CD4-positive, alpha-beta T cell treated with Interleukin-21 for 1 hour (primary cell): ENCODE measurements at places on chromosomes 16 and 17.

DNA sequence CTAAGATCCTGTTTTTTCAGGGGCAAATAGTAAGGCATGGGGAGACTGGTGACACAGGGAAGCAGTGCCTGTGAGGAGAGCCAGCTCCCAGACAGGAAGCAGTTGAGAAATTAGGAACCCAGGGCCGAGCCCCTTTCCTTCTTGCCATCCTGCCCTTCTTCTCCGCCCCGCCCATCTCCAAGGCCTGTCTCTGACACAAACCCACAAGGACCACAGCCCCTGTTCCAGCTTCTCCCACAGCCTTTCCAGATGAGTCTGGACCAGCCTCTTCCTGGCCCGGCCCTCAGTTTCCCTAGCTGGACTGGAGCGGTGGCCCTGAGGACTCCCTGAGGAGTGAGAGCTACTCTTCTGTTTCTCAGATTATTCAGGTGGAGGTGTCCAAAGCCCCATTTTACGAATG is 9.9 kb downstream of the CCDC102A start:
- no peak for DNase-seq

GRCh38 chr17:73533127-73533526 is 111.1 kb downstream of the SDK2 start:
- DNase-seq, result no peak

DNA sequence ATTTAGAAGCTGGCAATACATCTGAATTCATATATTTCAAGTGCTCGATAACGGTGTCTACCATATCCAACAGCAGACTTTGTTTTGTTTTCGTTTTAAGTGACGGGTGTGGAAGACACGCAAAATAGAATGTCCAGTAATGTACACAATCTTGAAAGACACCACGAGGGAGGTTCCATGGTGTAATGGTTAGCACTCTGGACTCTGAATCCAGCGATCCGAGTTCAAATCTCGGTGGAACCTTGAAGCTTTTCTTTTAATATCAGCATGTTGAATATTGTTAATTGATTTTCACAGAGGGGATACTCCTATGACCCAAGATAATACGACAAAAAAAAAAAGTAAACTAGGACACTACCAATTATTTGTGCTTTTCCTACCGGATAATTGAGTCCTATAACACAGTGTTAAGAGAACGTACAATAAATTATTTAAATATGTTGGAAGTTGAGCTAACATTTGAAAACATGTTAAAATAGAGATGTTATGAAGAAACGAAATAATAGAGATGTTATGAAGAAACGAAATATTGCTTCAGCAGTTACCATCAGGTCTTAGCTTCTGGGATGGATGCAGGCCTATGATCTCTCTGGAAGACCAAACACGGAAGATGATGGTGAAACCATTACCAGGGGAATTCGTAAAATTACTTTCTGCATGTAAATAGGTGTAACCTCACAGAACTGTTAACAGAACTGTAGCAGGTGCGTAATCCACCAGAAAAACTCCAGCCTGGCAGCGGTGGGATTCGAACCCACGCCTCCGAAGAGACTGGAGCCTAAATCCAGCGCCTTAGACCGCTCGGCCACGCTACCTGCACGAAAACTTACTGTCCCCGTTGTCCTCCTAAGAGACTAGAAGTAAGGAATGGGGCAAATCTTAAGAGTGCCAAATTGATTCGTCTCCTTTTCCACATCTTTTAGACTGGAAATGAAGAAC is 1.5 kb upstream of the ALOXE3 start:
- peak; percentile 94 for DNase-seq

DNA sequence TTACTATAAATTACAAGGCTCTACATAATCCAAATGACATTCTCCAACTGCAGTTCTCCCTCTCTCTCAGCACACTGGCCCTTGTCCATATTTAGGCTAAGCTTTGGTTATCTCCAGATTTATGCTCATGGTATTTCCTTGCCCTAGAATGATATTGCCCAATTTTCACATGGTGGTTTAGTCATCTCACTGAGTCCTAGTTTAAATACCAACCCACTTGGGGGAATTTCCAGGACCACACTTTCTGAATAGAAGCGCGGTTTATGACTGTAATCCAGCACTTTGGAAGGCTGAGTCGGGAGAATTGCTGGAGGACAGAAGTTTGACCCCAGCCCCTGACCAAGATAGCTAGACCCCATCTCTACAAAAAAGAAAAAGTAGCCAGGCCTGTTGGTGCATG is 280.1 kb upstream of the MON1B start:
- no peak for DNase-seq

- DNase-seq, result peak; percentile 3
These were observed 8.8 kb upstream of the LPCAT2 start for GRCh38 chr16:55499951-55500529.

GRCh38 chr16:21592191-21592590 is 7.2 kb upstream of the METTL9 start:
- DNase-seq, result no peak

DNA sequence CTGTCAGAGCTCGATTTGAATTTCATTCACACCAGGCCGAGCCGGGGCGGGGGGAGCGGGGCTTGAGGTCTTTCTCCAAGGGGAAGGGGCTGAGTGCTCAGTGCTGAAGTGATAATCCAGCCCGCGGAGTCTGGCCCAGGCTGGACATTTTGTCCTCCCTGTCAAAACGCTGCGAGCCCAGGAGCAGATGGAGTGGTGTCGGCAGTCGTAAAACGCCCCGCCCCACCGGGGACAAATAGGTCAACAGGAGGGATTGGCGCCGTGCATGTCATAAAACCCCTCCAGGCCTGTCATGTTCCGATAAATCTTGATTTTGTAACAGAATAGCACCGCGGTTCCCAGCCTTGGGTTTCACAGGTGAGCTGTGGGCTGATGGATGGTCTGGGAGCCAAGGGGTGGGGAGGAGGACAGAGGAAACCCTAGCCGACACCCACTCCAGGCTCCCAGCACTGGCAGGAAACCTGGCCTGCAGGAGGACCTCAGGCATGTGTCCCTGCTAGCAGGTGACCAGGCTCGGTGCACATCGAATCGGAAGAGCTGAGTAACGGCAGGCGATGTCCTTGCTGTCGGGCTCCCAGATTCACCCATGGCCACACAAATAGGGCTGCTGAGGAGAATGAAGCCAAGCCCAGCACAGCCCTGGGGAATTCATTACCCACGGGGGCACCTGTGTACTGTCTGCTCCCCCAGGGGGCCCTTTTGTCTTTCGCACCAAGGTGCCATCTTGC is 341.4 kb downstream of the FOXL1 start:
- DNase-seq, result no peak

GRCh38 chr17:54426296-54426886 is 474.3 kb upstream of the TOM1L1 start:
- no peak for DNase-seq

DNA sequence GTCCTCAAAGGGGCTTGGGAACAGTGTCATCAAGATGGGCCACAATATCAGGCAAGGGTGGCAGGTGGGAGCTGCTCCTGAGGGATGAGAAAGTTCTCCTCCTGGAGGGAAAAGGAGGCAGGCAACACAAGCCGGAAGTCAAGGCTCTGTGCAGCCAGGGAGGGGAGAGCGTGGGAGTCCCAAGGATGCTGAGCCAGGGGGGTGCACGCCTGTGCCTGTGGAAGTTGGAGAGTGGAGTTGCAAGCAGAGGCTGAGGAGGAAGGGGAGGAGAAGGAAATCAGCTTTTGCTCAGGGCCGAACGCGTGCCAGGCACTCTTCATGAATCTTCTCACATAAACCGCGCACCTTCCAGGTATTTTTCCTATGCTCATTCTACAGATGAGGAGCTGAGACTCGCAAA is 7.4 kb upstream of the SLC13A2 start:
- DNase-seq, result no peak

GRCh38 chr17:64411999-64412771 is 21.5 kb upstream of the PECAM1 start:
- DNase-seq, result no peak

GRCh38 chr17:82349287-82349701 is 9.8 kb upstream of the TEX19 start:
- DNase-seq, result no peak

DNA sequence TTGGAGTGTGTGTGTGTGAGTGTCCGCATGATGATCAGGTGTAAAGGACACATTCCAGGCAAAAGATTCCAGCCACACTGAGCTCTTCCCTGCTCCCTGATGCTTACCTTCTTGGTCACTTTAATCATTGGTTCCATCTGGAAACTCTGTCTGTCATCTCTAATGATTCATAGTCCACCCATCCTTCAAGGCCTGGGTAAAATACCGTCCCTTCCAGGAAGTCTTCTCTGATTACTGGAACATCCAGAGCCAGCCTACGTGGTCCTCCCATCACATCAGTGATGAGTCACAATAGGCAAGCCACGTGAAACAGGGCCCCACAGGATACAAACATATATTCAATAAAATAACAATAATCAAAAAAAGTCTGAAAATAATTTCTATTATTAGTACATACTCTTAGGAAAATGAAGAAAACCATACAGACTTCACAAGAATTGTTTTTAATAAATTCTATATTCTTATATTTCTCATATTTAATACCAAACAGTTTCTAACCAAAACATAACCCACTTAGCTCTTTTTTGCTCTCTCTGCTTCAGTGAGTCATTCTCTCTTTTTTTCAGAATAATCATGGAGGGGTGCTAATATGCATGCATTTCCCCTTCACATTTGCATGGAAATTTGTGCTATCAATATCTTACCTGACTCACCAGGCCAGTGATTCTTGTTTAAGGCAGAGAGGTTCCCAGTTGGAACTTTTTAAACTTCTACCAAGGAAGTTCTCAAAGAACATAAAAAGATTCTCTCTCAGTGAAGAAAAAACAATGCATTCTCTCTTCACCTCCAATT is 263.2 kb downstream of the TOX3 start:
- DNase-seq, result no peak

GRCh38 chr16:64278196-64278595 is 843.7 kb downstream of the CDH11 start:
- DNase-seq, result no peak

DNA sequence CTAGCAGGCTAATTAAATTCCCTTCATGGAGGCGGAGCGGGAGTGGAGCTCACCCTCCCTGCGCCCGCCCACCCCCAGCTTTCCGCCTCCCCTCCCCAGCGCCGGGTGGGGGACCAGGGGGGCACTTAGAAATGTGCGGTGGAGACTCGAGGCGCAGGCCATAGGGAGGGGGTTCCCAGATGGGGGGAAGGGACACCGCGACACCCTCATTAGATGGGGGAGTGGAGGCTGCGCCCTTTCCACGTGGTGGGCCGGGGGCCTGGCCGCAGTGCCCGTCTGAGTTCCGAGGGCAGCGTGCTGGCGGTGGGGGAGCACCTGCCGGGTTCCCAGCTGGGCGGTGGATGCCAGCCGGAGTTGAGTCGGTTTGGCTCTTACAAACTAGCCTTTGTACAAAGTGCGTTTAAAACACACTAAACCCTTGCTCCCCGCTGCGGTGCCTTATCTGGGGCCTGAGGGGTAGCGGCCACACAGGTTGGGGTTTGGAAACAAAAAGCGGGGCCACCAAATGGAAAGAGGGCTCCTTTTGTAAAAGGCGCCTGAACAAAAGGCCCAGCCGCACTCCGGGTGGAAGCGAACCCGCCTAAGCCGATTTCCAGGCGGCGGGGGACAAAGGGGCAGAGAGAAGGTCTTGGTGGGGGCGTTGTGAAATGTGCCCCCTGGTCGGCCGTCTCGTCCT is 1.4 kb downstream of the GSE1 start:
- peak; percentile 13 for DNase-seq

DNA sequence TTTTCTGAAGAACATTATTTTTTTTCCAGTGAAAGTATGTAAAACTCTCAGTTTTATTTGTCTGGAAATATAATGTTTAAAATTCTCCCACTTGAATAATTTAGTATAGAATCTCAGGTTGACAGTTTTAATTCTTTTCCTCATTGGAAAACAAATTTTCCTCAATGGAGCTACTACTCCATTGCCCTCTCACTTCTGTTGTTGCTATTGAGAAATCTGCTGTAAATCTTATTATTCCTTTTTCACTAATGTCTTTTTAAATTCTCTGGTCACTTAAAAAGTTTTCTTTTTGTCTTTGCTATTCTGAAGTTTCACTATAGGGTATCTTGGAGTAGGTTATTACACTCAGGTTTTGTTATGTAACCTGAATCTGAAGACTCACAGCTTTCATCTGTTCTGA is 216.1 kb upstream of the PMFBP1 start:
- DNase-seq, result no peak

DNA sequence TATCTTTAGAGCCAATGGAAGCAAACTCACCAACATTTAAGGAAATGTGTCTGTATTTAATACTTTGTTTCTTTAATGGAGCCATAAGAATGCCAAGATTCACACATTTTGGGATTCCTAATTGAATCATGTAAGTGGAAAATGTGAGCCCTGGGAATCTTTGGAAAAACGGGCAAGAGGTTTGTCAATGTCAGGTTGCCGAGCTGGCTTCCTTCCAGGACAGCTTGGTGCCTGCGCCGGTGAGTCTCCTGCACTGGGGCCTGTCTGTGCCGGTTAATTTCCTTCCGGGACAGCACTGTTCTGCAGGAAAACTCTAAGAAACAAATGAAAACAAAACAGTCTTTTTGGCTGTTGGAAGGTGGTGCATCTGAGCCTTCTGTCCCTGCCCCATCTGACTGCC is 210.6 kb downstream of the HAPSTR1 start:
- DNase-seq, result no peak

DNA sequence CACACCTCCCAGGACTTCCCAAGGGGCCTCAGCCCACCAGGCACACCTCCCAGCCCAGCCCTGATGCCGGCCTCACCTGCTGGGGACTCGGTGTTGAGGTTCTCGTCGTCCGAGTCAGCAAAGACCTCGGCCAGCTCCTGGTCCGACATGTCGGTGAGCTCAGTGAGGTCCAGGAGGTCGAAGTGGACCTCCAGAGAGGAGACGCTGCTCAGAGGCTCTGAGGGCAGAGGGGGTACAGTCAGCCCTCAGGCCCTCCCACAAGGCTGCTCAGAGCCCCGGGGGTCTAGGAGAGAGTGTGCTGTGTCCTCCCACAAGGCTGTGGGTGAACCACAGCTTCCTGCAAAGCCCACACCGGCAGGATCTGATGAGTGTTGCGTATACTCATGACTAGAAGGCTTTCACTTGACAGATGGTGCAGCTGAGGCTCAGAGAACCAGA is 10.5 kb downstream of the DBNDD1 start:
- DNase-seq, result peak; percentile 60

- DNase-seq, result peak; percentile 29
These were observed 199.8 kb upstream of the CHMP6 start for GRCh38 chr17:80791758-80792284.

- DNase-seq, result no peak
These were observed 4.7 kb downstream of the VASN start for GRCh38 chr16:4376126-4376892.
